Stimulated activated CD4-positive, alpha-beta T cell treated with anti-CD3 and anti-CD28 coated beads, Interleukin-1b, Interleukin-23, amount 100 ng/mL, for 1 hour (primary cell): ENCODE measurements at places on chromosomes 6 and 20.

- DNase-seq: no peak
Observed at GRCh38 chr6:159978291-159979135, 9.6 kb downstream of the IGF2R start.

GRCh38 chr6:77762386-77762785 is 109.5 kb downstream of the MEI4 start:
- no peak for DNase-seq

- no peak for DNase-seq
Observed at GRCh38 chr6:111427341-111428116, 55.5 kb downstream of the REV3L start.

- no peak for DNase-seq
Observed at GRCh38 chr20:44724423-44725091, 9.4 kb downstream of the CCN5 start.

DNA sequence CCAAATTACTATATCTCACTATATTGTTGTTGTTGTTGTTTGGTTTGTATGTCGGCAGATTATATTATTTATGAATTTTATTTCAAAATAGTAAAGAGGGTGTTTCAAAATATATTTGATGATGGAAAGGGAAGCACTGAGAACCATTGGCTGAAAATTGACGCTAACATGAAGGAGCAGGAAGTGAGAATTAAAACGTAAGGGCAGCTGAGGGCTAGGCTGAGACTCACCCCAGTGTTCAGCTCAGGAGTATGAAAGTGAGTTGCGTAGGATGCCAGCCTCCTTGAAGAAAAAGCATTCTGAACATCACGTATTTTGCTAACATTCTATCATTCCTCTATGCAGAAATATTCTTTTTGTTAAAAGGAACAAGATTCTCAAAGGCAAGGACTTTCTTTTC is 10.7 kb upstream of the IPCEF1 start:
- no peak for DNase-seq

- DNase-seq: no peak
Observed at GRCh38 chr20:10622657-10623418, 51.0 kb downstream of the JAG1 start.

GRCh38 chr6:38163186-38164130 is 343.9 kb downstream of the ZFAND3 start:
- DNase-seq: no peak

DNA sequence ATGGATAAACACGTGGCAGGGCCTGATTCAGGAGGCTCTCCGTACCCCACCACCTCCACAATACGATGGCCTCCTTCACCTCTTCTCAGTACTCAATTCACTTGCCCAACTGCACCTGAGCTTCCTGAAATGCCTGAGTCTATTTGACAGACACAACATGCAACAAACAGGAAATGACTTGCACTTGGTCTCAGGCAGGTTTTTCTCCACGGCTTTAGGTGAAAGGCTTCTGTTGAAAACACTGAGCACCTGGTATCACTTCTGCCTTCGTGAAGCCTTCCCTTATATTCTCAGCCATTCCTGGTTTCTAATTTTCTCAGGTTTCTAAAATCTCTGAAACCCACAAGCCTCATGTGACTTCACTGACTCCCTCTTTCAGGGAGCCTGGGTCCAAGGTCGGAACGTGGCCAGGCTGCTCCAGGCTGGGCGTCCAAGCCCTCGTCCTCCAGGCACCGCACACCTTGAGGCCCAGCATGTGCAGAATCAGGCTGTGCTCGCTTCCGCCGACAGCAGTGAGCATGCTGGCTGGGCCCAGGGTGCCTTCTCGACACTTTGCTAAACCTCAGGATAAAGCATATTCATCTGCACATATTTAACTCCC is 34.7 kb downstream of the TAF4 start:
- DNase-seq: no peak

GRCh38 chr6:129601323-129601722 is 108.7 kb downstream of the ARHGAP18 start:
- DNase-seq: no peak

DNA sequence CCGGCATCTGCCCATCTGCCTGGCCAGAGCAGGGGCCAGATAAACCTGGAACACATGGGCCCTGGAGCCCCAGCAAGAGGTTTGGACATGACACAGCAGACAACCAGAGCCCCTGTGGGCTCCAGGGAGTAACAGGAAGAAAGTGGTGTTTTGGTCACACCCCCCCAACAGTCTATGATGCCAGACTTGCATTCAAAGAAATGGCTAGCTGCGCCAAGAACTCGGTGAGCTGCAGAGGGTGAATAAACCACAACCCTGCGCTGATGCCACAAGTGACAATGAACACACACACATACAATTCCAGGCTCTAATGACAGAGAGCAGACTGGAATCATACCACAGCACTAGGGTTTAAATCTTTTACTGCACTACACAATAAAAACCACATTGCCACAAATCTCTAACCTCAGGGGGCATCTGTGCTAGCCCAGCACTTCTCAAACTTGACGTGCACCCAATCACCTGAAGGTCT is 34.0 kb downstream of the TRERF1 start:
- no peak for DNase-seq

- DNase-seq: no peak
Observed at GRCh38 chr20:709991-710779, 34.6 kb upstream of the SCRT2 start.

DNA sequence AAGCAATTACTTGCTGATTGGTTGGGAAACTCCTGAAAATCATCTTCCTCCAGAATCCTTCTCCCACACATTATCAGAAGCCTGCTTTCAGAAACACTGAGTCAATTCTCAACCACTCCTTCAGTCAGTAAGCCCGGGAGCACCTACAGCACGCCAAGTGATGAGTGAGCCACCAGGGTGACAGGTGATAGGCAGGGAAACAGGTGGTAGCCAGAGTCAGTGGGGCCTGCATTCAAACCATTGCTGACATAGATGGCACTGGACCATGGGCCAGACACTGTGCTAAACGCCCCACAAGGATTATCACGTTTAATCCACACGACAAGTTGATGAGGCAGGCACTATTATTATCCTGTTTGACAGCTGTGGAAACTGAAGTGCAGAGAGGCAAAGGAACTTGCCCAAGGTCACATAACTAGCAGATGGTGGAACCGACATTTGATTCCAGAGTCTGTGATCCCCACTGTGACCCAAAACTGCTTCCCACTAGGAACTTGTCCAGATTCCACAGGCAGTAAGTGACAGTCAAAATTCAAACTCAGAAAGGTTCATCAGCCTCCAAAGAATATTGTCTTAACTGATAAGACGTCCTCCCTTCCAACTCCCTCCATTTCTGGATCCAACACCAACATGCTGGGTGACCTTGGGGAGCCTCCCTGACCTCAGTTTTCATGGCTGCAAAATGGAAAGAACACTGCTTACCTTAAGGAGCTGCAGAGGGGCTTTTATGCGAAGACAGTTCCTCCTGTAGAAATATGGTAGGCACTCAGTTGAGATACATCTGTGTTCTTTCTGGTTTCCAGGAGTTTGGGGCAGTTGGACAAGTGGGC is 23.9 kb upstream of the TOP1 start:
- no peak for DNase-seq

GRCh38 chr20:50509923-50510705 is at the start of gene PTPN1:
TSS of gene PTPN1 (plus strand) at chr20:50510383. CDS start at chr20:50510528, 145 bp downstream.
- DNase-seq: peak; percentile 97

DNA sequence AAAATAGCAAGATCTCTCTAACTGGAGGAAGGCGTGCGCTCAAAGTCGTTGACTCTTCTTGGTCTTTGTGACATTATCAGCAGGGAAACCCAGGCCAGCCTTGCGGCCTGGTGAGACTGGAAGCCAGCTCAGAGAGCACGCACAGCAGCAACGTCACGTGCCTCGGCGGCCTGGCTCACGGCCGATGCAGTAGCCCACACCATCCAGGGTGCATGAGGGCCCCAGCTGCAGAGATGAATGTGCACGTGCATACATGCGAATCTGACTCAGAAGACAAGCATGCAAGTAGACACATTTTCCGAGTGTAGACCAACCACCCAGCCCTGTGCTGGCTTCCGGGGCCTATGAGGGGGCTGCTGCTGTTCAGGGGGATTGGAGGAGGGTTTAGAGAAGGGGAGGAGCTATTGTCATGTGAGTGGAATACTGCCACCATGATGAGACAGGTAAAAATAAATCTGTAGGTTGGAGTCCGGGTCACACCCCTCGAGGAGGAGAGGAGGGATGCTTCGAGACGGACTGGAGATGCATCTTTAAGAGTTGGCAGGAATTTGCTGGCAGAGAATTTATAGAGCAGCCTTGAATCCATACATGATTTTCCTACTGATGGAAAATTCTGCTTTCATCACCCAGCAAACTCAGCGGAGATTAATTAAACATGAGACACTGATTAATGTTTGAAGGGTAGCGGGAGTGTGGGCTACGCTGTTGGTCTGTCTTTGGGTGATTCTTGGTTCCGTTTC is 388.2 kb downstream of the CDH4 start:
- no peak for DNase-seq

DNA sequence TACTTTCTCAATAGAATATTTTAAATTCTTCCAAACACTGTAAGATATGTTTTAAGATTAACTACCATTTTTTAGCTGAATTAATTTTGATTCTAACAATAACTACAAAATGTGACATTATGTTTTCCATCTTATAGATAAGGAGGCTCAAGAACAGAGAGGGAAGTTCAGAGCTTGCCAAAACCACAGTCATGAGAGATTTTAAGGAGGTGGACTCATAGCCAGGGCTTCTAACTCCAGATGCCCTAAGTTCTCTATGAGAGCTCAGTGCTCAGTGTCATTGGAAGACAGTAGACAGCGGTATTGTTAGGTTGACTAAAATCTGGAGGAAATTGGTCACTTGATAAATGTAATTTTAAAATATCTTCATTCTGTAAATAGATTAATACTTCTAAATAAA is 144.2 kb downstream of the PACRG start:
- no peak for DNase-seq

DNA sequence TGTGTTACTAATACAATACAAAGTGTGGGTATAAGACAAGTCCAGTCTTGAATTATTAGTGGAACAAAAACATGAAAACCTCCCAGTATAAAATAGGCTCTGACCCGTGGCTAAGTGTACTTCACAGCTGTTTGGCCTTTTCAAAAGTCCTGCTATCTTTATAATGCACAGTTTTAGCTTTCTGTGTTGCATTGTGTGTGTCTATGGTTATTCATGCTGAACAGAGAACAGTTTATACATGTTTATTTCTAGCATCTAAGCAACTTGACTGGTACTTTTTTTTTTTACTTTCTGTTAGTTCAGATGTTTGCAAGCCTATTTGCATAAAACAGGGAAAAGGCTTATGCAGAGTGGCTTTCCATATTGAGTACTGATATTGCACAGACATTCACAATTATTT is 119.2 kb upstream of the CCN2 start:
- no peak for DNase-seq

- no peak for DNase-seq
Observed at GRCh38 chr6:110528101-110528929, 51.9 kb upstream of the SLC22A16 start.

DNA sequence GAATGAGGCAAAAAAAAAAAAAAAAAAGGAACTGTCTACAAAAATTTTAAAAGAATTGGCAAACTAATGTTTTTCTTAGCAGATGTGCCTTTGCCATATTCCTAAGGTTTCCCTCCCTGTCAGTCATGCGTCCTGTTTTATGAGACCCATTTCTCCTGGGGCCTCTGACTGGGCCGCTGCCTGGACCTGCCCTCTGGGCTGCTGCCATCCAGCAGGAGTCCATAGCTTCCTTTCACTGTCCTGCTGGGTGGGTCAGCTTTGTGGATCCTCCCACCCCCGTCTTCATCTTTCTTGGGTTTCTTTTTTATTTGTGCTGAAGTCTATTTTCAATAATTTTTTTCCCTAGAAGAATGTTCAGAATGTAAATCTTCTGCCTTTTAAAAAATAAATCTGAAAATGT is 110.8 kb upstream of the SCP2D1 start:
- DNase-seq: no peak

- no peak for DNase-seq
Observed at GRCh38 chr6:100664274-100665040, 199.7 kb upstream of the SIM1 start.

DNA sequence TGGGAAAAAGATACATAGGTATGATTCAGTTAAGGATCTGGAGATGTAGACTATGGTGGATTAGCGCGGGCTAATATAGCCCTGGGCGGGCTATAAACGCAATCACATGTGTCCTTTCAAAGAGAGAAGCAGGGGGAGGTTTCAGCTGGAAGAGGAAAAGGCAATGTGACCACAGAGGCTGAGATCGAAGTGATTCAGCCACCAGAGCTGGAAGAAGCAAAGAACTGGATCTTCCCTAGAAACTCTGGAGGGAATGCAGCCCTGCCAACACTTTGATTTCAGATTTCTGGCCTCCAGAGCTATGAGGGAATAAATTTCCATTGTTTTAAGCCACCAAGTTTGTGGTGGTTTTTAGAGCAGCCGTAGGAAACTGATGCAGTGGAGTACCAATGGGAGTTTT is 81.5 kb upstream of the NHSL1 start:
- no peak for DNase-seq

DNA sequence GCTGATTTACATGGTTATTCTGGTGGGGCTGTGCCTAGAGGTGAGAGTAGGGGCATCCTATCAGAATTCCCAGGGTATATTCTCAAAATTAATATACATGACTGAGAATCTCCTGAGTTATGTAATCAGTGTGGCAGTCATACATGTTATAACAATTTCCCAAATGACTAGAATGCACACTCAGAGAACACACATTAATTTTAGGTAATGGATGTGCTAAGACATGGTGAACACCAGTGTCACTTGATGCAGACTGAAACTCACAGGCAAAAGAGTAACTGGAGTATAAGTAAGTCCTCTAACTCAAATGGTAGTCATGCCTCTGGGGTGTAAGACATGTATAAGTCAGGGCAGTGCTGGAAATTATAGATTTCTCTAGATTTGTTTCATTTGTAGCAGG is 1198.4 kb upstream of the CITED2 start:
- no peak for DNase-seq

GRCh38 chr6:124433387-124434160 is 528.7 kb upstream of the RNF217 start:
- no peak for DNase-seq

- DNase-seq: no peak
Observed at GRCh38 chr6:40695750-40696415, 108.7 kb upstream of the LRFN2 start.

- DNase-seq: no peak
Observed at GRCh38 chr6:62324834-62325233, 38.8 kb upstream of the KHDRBS2 start.

GRCh38 chr6:13288481-13288880 is 39.9 kb downstream of the TBC1D7 start:
- no peak for DNase-seq

GRCh38 chr6:44787254-44787834 is 399.8 kb downstream of the CDC5L start:
- no peak for DNase-seq

GRCh38 chr20:40978761-40979160 is 49.9 kb upstream of the TOP1 start:
- DNase-seq: no peak
